Non-pigmented ciliary epithelial cell (primary cell): ENCODE measurements at places on chromosomes 3 and 15.

- no peak for DNase-seq
These were observed 61.9 kb upstream of the PHLDB2 start for GRCh38 chr3:111797171-111797615.

- DNase-seq: peak; percentile 31
These were observed 7.2 kb downstream of the PLA1A start for GRCh38 chr3:119604878-119605277.

DNA sequence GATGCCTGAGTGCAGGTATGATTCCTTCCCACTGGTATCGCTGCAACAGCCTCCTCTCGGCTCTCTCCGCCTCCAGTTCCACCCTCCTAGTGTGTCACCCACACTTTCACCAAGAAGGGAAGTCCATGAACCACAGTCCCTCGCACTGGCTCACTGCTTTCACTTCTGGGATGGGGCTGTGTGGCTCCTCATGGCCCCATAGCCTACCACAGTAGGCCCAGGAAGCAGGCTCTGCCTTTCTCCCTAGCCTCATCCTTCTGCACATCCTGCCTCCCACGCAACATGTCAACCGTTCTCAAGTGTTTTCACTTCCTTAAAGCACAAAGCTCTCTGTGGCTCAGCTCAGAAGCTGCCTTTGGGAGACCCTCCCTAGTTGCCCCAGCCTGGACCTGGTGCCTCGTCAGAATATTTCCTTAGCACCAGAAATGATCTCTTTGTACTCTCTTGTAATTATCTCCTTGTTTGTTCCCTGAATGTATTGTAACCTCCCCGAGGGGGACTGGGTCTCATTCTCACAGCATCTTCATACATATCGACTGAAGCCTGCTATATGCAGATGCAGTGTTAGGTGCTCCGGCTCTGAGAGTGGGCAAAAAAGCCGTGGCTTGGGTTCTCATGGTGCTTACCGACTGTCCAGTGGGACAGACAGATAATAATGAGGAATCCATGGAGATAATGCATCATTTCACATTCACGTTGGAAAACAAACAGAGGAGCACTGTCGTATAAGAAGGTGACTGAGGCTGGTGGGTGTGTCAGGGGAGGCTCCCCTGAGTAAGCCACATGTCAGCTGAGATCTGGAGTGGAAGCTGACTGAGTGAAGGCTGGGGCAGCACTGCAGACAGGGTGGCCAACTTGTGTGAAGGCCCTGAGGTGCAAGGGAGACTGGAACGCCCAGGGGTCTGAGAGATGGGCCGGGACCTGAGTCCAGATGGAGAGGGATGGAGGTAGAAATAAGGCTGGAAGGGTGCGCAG lies 107.1 kb downstream of the DGKG start:
- no peak for DNase-seq

DNA sequence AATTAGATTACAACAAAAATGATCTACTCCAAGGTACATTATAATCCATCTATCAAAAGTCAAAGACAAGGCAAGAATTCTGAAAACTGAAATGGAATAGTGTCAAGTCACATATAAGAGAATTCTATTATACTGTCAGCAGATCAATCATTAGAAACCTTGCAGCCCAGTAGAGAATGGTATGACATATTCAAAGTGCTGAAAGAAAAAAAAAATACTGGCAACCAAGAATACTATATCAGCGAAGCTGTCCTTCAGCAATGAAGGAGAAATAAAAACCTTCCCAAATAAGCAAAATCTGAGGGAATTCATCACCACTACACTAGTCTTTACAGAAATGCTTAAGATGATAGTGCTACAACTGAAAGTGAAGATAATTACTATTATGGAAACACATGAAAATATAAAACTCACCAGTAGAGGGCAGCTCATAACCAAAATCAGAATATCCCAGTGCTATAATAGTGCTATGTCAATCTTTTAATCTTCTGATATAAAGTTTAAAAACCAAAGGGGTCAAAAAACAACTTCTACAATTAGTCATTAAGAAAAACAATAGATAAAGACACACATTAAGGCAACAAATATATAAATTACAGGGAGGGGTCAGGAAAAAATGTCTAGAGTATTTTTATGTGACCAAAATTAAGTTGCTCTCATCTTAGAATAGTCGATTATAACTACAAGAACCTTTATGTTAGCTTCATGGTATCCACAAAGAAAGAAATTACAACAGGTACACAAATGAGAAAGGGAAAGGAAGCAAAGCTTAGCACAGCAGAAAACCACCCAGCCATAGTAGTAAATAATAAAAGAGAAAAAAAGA lies 190.7 kb upstream of the CNTN6 start:
- no peak for DNase-seq

GRCh38 chr3:62500556-62501288 lies 127.4 kb upstream of the FEZF2 start:
- DNase-seq: no peak

GRCh38 chr15:51759557-51760070 lies 8.2 kb downstream of the TMOD2 start:
- DNase-seq: peak; percentile 88

GRCh38 chr15:81400640-81401236 lies 26.7 kb upstream of the TMC3 start:
- DNase-seq: peak; percentile 27

- DNase-seq: no peak
These were observed 2.9 kb downstream of the PCOLCE2 start for GRCh38 chr3:142886021-142886420.
